Ureter (tissue), 1 donor: ENCODE measurements at places on chromosomes 2 and 18. TPM values are rescaled to one million over a fixed set of nuclear protein-coding genes. Genes with fewer than 3 reads are reported as not detected.

Gene ACMSD
- total RNA-seq = not detected

Gene HOXD3
- 28.2 TPM for total RNA-seq

Gene LRRC30
- total RNA-seq = not detected

Gene SOWAHC
- 19.6 TPM for total RNA-seq

Gene PRKAG3
- not detected for total RNA-seq

Gene DYNAP
- total RNA-seq = not detected

Gene CCDC68
- 16.5 TPM for total RNA-seq

Gene C2orf72
- total RNA-seq = 1.0 TPM

Gene EVA1A
- 2.3 TPM for total RNA-seq

Gene GATA6
- 12.6 TPM for total RNA-seq

Gene IL36RN
- total RNA-seq = not detected

Gene ACP1
- total RNA-seq = 97.5 TPM

Gene VIL1
- total RNA-seq = not detected

Gene ALLC
- total RNA-seq = not detected

Gene MYL1
- total RNA-seq = 0.42 TPM

Gene GCA
- 27.5 TPM for total RNA-seq

Gene AGXT
- 0.31 TPM for total RNA-seq

Gene CCDC148
- 3.4 TPM for total RNA-seq

Gene IL1RL2
- total RNA-seq = 5.2 TPM

Gene PRADC1
- 19.1 TPM for total RNA-seq

Gene MARCO
- total RNA-seq = 4.8 TPM

Gene RNASEH1
- 18.3 TPM for total RNA-seq

Gene DSG4
- not detected for total RNA-seq

Gene FOXI3
- not detected for total RNA-seq

Gene FBLN7
- 8.9 TPM for total RNA-seq

Gene OTOS
- not detected for total RNA-seq

Gene HOXD4
- total RNA-seq = 22.4 TPM

Gene TUBB6
- 101 TPM for total RNA-seq

Gene AKAIN1
- not detected for total RNA-seq

Gene CASP10
- total RNA-seq = 16.6 TPM

Gene ZC3H8
- total RNA-seq = 23.9 TPM

Gene ARHGAP15
- 12.4 TPM for total RNA-seq

Gene TUBA3D
- total RNA-seq = not detected

Gene BMP10
- total RNA-seq = not detected

Gene TXNDC2
- 0.21 TPM for total RNA-seq

Gene CDCA7
- 5.5 TPM for total RNA-seq

Gene MOCOS
- total RNA-seq = 38.0 TPM

Gene SERPINB3
- not detected for total RNA-seq

Gene GALR1
- total RNA-seq = not detected

Gene NAB1
- total RNA-seq = 49.7 TPM

Gene UGT1A6
- 134 TPM for total RNA-seq

Gene DOK6
- total RNA-seq = 4.9 TPM

Gene TMEFF2
- total RNA-seq = 4.8 TPM

Gene PRSS56
- not detected for total RNA-seq

Gene STK17B
- total RNA-seq = 29.7 TPM

Gene C1QL2
- not detected for total RNA-seq

Gene CDK15
- total RNA-seq = 2.3 TPM

Gene SLC66A2
- 37.4 TPM for total RNA-seq

Gene TMEM200C
- total RNA-seq = 0.60 TPM

Gene ACKR3
- 21.3 TPM for total RNA-seq

Gene TNFAIP6
- 1.9 TPM for total RNA-seq

Gene GAREM1
- total RNA-seq = 26.8 TPM

Gene CAPN13
- 67.4 TPM for total RNA-seq

Gene CD8B
- total RNA-seq = 3.5 TPM

Gene GKN2
- total RNA-seq = not detected

Gene RSAD2
- 4.4 TPM for total RNA-seq
